DMS153 (cell line): ENCODE measurements at places on chromosomes 5 and 9.
A peak's percentile ranks its signal among the peaks of the same experiment; 100 is the strongest.

- DNase-seq, result no peak
Measured at GRCh38 chr5:83917261-83917908, 196.7 kb upstream of the HAPLN1 start.

GRCh38 chr9:87671925-87672324 is 54.0 kb upstream of the CTSL start:
- DNase-seq, result no peak

- DNase-seq, result no peak
Measured at GRCh38 chr5:177409043-177409801, at the start of gene F12. TSS of gene F12 (minus strand) at chr5:177409564. CDS start at chr5:177409527, 37 bp downstream.

DNA sequence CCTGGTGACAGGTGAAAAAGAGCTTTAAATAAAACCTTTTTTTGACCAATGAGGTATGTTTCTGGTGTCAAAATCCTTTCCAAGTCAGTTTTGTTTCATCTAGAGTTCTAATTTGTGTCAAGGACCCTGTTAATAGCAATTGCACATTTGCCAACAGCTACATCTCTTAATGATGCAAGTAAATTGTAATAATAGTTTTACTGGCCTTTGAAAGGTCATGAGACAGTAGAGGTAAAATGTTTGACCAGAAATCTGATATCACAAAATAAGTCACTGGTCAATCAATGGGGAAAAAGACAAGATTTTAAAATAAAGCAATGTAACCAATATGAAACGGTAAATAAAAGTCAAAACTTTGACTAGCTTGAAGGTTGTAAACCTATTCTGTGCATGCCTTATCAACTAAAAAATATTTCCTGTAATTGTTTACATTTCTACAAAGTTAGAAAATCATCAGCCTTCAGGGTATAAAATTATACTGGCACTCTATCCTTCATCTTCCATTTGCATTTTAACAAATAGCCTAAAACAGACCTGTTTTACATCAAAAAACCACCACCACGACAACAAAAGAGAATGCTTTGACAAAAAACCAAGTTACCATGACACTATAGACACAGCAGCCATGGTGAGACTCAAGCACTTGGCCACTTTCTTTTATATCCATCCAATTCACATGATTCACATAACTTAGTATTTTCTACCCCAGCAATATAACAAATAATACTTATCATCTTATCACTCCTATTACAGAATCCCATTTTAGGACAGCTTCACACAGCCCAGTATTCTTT is 3.0 kb downstream of the NADK2 start:
- no peak for DNase-seq

DNA sequence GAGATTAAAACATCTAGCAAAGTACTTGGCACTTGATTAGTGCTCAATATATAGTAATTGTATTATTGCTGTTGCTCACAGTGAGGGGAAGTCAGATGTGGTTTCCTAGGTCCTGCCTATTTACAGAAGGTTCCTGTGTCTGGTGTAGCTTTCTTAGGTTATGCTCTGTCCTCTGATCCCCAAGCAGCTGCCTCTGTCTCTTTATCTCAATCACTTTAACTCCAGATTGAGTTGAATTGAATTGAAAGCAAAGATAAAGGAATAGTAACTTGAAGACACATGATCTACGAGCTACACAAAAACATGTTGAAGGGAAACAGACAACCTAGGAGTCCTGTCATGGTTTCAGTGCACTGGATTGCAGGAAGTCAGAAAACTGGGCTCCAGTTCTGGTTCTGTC is 113.9 kb upstream of the ADAMTSL1 start:
- DNase-seq, result no peak

GRCh38 chr9:123475407-123475806 is 119.4 kb downstream of the CRB2 start:
- no peak for DNase-seq

GRCh38 chr9:118711843-118712242 is 657.4 kb downstream of the BRINP1 start:
- no peak for DNase-seq

GRCh38 chr5:64818245-64818644 is 49.5 kb downstream of the CWC27 start:
- DNase-seq, result no peak

DNA sequence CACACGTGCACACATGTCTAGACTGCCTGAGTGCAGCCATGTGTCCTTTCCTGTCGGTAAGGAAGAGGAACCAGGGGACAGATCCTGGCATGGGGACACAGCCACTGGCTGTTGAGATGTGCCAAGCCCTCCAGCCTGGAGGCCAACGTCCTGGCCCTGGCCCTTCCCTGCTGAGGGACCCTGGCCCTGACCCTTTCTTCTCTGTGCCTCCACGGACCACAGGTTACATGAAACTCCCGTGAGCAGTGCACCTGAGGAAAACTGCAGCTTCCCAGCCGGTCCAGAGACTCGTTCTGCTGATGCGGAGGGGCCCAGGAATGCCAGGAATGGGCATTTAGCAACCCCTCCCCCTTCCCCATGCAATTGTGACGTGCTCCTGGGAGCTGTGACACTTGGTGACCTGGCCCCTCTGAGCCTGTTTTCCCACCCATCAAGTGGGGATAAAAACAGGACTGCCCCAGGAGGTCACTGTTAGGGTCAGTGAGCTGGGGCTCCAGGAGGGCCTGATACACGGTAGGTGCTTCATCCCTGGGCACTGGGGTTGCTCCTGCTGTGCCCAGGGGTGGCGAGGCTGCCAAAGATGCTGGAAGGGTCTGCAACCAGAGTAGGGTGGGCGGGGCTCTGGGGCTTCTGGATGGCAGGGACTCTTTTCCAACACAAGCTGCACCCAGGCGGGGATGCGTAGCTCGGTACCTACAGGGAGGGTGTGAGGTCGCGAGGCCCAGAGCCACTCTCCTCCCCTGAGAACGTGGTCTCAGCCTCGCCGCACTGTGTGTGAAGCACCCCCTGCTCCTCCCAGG is 151.5 kb downstream of the C9orf50 start:
- DNase-seq, result no peak

GRCh38 chr9:21121595-21122251 is 19.9 kb downstream of the IFNW1 start:
- DNase-seq, result no peak

GRCh38 chr9:9920425-9921060 is 692.3 kb downstream of the PTPRD start:
- DNase-seq, result no peak

GRCh38 chr9:128159522-128159783 is 612 bp upstream of the BBLN start:
- peak; percentile 49 for DNase-seq

- DNase-seq, result no peak
Measured at GRCh38 chr5:157068785-157069184, 9.9 kb upstream of the HAVCR1 start.

- no peak for DNase-seq
Measured at GRCh38 chr5:132635873-132636272, 22.1 kb upstream of the IL13 start.

- DNase-seq, result no peak
Measured at GRCh38 chr5:55350754-55351153, 43.0 kb downstream of the MTREX start.

DNA sequence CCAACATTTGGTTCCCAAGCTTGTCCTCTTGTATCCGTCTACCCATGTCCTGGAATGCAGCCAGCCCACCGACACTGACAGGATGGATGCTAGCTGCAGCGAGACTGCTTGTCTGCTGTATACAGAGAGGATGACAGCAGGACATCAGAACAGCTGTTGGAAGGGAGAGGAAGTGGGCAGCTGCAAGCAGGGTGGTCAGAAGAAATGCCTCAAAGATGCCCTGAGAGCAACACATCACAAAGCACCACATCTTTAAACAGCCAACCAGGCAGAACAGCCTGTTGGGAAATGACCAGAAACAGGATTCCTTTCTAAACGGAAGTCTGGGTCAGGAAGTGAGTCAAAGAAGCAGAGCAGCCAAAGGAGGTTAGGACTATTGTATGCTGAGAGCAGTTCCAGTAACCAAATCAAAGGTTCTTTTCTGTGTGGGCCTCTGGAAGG is 219.1 kb downstream of the NDUFS4 start:
- no peak for DNase-seq

GRCh38 chr5:132704875-132705274 is 31.1 kb downstream of the IL4 start:
- no peak for DNase-seq

GRCh38 chr9:87068177-87068840 is 121.0 kb upstream of the GAS1 start:
- no peak for DNase-seq

- DNase-seq, result no peak
Measured at GRCh38 chr5:113057557-113057984, 81.0 kb downstream of the DCP2 start.

DNA sequence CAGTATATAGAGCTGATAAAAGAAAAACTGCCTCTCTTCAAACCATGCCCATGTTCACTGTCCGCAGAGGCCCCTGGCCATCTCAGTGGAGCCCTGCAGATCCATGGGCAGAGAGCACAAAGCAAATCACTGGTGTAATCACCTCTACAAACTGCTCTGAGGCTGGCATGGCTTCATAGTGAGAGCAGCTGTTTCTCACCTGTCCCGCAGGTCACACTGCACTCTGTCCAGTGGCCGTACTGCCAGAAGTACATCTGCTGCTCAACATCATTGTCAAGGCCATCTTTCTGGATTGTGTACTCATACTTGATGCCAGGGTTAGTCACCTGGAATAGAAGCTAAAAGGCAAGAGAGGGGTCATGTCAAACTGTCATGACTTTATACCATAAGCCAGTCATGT is 173.3 kb downstream of the TARS1 start:
- no peak for DNase-seq

GRCh38 chr9:117656002-117656401 is 48.2 kb upstream of the TLR4 start:
- no peak for DNase-seq

DNA sequence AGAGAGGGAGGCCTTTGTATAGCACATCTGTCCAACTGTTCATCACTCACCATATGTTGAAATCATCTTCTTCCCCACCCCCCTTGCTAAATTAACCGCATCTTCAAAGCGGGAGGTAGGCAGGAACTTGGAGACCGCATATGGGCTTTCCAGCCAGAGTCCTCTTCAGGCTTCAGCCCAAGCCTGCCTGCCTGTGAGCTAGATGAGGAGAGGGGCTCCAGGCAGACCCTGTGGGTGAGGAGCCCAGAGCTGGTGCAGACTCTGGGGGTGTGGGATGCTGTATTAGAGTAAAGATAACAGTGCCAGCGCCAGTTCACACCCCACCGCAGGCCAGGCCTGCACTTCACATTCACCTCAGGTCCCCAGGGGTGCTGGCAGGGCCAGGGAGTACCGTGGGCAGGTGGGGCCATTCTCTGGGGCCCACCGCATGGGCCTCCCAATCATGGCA is 16.2 kb downstream of the PRRC2B start:
- DNase-seq, result no peak

GRCh38 chr5:56233230-56233629 is at the start of gene ANKRD55:
TSS of gene ANKRD55 (minus strand) at chr5:56233330. CDS start at chr5:56232913, 417 bp downstream.
- DNase-seq, result peak; percentile 45

GRCh38 chr9:120625222-120625621 is 45.3 kb upstream of the CDK5RAP2 start:
- no peak for DNase-seq

DNA sequence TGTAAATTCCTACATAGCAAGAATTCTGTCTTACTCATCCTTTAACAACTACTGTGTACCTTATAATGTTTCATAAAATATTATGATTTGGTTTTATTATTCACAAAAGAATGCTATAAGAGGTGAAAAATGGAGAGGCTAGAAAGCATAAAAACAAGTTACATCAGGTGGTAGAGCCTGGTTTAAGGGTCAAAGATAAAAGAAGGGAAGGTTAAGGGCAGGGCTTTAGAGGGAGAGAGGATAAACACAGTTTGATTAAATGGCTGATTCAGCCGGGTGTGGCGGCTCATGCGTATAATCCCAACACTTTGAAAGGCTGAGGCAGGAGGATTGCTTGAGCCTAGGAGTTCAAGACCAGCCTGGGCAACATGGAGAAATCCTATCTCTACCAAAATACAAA is 40.4 kb upstream of the HSPB3 start:
- no peak for DNase-seq

DNA sequence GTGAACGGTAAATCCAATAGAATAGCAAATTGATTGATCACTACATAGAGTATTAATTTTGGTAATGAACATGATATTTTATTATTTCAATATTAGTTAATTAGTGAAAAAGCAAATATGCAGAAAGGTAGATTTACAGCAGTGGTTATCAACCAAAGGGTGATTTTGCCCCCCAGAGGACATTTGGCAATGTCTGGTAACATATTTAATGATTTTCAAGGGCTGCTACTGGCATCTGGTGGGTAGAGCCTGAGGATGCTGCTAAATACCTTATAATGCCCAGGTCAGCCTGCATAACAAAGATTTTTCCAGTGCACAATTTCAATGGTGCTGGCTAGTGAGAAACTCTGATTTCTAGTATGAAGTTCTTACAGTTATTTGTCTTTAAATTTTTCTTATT is 1313.7 kb downstream of the PTPRD start:
- DNase-seq, result no peak

DNA sequence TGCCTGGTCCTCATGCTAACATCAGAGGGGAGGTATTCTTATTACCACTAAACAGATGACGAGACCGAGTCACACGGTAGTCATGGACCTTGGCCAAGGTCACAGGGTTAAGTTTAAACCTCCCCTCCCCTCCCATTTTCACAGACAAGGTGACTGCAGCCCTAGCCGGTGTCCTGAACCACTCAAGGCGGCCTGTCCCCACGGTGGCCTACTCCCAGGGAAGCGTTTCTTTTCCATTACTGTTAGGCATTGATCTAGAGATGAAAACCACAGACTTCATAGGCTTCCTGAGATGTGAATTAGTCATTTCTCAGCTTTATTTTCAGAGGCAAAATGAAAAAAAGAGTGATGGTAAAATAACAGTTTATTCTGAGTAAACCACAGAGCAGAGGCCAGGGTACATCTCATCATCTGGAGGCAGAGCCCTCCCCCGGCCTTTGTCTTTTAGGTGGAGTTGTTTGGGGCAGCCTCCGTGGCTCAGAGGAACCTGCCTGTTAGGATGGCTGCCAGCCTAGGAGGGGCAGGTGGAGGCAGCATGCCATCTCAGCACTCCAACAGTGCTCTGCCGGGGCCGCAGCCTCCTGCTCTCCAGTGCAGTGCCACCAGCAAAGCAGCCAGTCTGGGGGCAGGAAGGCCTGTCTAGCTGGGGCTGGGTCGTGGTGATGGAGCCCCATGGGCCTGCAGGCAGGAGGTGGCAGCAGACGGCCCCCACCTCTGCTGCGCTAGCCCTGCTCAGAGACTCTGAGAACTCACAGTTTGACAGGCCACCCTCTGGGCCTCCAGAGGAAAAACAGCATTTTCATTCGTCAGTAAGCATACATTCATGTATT is 71.2 kb downstream of the RAPGEF1 start:
- DNase-seq, result no peak

- DNase-seq, result no peak
Measured at GRCh38 chr9:15999422-16000339, 446.8 kb downstream of the CCDC171 start.

GRCh38 chr9:10251490-10251889 is 361.3 kb downstream of the PTPRD start:
- DNase-seq, result no peak

GRCh38 chr5:105197531-105197930 is 1634.9 kb upstream of the NUDT12 start:
- DNase-seq, result no peak
